Pancreas (tissue), 10 donors: ENCODE measurements at places on chromosomes 1 and 21. TPM values are rescaled to one million over a fixed set of nuclear protein-coding genes. Genes with fewer than 3 reads are reported as not detected.

The DSCAM gene
- 0.05 TPM for total RNA-seq

The OLIG2 gene
- total RNA-seq = not detected

The C4BPA gene
- 15.4 TPM for total RNA-seq

The MFAP2 gene
- total RNA-seq = 6.2 TPM

The PLEKHN1 gene
- 0.38 TPM for total RNA-seq

The MYOC gene
- not detected for total RNA-seq

The CRYBG2 gene
- total RNA-seq = 0.28 TPM

The GADD45A gene
- total RNA-seq = 16.9 TPM

The SHE gene
- total RNA-seq = 1.9 TPM

The RCAN1 gene
- total RNA-seq = 19.7 TPM

The SH2D1B gene
- total RNA-seq = not detected

The CYP4Z1 gene
- total RNA-seq = not detected

The PLA2G2D gene
- 0.25 TPM for total RNA-seq

The SYT14 gene
- total RNA-seq = 0.78 TPM

The H3-3A gene
- total RNA-seq = 167 TPM

The LCE6A gene
- not detected for total RNA-seq

The KCNE2 gene
- not detected for total RNA-seq

The BNIPL gene
- total RNA-seq = 0.32 TPM

The DMBX1 gene
- not detected for total RNA-seq

The C1orf185 gene
- not detected for total RNA-seq

The CALML6 gene
- total RNA-seq = 1.1 TPM

The CFAP126 gene
- total RNA-seq = not detected

The PTCH2 gene
- total RNA-seq = 0.16 TPM

The GPR25 gene
- total RNA-seq = not detected

The OLFML2B gene
- total RNA-seq = 0.38 TPM

The ZNF593OS gene
- not detected for total RNA-seq

The GPR52 gene
- 0.39 TPM for total RNA-seq

The SELE gene
- total RNA-seq = 0.56 TPM

The USF1 gene
- total RNA-seq = 33.2 TPM
